ENCODE measurements at places on chromosomes 7 and 10.

- DNase-seq: no peak
Measured at GRCh38 chr7:57328963-57329362, 121.0 kb upstream of the ZNF716 start.

DNA sequence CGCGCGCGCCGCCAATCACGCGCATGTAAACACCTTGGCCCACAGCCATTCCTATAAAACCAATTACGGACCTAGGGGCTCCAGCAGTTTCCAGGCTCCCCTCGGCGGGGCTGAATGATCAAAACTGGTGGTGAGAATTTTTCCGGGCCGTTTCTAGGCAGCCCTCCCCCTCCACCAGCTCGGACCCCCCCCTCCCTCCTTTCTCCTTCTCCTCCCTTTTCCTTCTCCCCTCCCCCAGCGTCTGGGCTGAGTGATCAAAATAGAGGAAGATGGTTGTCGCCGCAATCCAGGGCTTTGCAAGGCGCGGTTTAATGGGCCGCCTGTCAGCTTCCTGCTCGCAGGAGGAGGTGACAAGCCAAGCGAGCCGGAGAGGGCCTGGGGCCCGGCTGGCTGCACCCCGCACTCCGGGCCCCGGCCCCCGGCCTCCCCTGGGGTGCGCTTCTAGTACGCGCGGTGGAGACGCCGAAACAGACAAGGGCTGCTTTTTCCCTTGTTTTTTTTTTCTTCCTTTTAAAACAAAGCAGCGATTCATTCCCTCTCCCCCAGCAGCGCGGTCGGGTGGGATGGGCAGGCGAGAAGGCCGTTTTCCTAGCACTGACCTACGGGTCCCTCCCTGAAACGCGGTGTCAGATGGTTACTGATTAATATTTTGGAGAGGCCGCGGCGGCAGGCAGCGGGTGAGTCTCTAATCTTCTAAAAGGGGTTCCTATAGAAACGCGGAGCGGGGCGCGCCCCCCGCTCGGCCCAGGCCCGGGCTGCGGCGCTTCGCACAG, 528 bp upstream of the TNRC18 start:
- no peak for DNase-seq

DNA sequence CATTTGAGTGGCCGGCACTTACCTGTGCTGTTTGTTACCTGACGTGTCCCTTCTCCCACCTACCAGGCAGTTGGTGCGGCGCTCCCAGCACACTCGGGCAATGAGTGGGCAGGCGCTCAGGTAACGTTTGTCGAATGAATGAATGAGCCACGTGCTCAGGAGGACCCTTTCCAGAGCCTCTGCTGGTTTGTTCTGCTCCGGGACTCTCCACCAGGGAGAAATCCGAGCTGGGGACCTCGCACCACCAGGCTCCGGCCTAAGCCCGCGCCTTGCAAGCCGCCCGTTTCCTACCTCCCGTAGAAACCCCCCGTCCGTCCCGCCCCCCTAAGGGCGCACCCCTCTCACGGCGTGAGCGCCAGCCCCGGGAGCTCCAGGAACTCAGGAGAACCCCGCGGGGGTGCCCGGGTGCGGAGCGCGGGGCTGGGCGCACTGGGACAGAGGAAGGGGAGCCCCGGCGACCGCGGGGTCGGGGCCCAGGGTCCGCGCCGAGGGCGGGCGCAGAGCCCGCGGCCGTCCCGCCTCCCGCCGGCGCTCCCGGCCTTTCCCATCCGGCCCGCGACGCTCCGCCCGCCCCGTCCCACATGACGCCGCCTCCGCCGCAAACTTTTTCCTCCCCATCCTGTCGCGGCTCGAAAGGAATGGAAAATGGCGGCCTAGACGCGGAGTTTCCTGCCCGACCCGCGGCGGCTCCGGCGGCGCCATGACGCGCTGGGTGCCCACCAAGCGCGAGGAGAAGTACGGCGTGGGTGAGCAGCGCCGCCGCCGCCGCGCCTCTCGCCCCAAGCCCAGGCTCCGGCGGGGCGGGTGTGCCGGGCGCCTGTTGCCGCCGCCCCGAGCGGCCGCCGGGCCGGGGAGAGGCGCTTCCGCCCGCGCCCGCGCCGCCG, at the start of gene DOCK1:
Gene DOCK1, plus strand, starts transcription at position 611 of the 884 bp plus-strand sequence. Its CDS starts 90 bp downstream, at position 701.
- DNase-seq: no peak

GRCh38 chr7:131249003-131249402, 78.7 kb upstream of the MKLN1 start:
- DNase-seq: no peak

GRCh38 chr10:112963835-112964234, 13.8 kb downstream of the TCF7L2 start:
- no peak for DNase-seq

- no peak for DNase-seq
Measured at GRCh38 chr7:122618585-122619189, 80.2 kb downstream of the RNF133 start.

GRCh38 chr7:18936265-18936664, 181.2 kb downstream of the TWIST1 start:
- no peak for DNase-seq

DNA sequence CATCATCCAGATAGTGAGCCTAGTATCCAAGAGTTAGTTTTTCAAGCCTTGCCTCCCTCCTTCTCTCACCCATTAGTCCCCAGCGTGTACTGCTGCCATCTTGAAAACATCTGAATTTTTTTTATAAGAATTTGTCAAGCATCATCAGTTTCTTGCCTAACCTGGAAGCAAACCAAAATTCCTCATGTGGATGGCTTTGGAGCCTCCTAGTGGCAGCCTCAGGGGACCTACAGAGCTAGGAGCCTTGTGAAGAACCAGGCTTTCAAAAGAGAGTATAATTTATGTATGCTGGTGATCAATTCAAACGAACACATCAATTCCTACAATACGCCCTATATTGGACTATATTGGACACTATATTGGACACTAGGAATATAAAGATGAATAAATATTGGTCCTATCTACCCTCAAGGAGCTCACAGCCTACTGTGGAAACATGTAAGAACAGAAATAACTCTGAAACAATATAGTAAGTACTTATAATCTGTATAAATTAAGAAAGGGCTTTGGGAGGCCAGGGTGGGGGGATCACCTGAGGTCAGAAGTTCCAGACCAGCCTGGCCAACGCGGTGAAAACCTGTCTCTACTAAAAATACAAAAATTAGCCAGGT, 63.4 kb downstream of the HPSE2 start:
- DNase-seq: no peak

GRCh38 chr10:10703382-10703781, 314.3 kb upstream of the CELF2 start:
- no peak for DNase-seq

DNA sequence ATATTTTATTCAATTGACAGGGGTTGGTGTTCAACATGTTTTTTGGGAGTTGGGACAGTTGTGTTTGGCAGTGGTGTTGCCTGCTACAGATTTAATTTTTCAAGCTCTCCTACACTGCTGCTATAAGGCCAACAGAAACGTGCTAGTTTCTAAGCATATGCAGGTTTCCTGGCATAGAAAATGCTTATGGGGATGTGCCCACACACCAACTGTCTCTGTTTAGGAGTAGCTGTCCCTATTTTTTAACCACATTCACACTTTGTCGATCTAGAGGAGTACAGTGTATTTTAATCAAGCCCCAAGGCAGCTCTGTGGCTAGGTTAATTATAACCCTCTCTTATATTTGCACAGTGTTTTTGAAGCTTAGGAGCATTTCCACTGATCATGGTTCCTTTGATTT, 28.6 kb downstream of the TMEM178B start:
- DNase-seq: no peak

DNA sequence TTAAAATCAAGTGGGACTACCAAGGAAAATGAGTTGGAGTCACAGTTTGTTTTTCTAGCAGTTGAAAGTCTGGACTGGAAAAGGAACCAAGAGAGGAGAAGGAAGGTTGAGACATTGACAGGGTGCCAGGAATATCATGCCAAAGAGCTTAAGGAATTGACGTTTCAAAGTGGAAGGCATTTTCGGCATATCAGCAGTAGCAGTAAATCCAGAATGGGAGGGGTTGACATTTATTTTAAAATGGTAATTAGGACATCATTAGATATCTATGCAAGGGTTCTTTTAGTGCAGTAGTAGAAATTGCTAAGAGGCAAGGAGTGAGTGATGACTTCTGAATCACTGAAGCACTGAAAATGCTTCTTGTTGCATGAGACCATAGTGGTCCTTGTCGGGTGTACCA, 335.9 kb upstream of the PLXDC2 start:
- DNase-seq: no peak

GRCh38 chr10:24488631-24489030, 235.1 kb downstream of the ARHGAP21 start:
- DNase-seq: no peak

GRCh38 chr7:70392256-70392876, 739.6 kb upstream of the GALNT17 start:
- no peak for DNase-seq

GRCh38 chr7:44638611-44639557, 32.5 kb downstream of the OGDH start:
- peak; percentile 58 for DNase-seq

DNA sequence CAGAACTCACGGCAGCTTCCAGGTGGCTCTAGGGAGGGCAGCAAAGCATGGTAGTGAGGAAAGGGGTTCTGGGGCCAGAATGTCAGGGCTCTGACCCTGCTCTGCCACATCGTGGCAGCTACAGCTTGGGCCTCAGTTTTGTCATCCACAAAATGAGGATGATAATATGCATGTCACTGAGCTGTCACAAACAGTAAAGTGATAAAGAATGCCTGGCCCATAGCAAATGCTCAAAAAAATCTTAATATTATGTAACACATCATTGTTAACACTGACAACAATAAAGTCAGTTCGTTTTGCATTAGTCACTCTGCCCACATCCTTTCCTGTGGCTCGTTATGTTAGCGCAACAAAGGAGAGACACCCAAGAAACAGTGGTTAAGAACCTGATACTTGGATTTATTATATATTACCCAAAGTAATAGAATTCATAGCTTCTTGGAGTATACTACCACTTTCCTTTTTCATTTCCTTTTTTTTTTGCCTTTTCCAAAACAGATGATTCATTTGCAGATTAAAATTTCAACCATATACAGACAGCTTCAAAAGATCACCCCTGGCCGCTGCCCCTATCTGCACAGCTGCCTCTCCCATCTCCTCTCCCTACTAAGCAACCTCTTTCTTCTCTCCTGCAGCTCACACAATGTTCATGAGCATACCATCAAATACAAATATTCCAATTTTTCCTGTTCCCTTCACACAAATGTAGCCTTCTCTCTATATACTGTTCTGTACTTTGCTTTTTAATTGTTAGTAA, 45.5 kb upstream of the DDC start:
- no peak for DNase-seq

DNA sequence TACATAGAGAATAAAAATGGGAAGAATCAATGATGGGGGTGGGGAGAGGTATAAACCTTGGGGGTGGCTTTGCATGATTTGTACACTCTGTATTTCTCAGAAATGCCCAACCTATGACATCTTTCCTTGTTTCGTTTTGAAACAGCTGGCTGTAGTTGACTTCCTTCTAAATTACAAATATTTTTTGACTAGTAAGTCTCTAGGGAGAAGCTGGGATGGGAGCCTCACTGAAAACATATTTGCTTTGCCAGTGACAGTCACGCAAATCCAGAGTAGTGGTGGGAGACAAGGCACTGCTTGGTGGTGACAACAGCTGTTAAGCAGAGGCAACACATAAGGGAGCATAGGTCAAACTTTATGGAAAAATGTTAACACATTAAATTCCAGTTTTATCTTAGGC, 440.5 kb downstream of the SEMA3D start:
- no peak for DNase-seq

GRCh38 chr7:144835155-144835611, 670 bp downstream of the TPK1 start:
- peak; percentile 6 for DNase-seq

- no peak for DNase-seq
Measured at GRCh38 chr7:76327610-76328009, 25.1 kb downstream of the HSPB1 start.

GRCh38 chr10:74882831-74883230, 56.4 kb downstream of the KAT6B start:
- no peak for DNase-seq

DNA sequence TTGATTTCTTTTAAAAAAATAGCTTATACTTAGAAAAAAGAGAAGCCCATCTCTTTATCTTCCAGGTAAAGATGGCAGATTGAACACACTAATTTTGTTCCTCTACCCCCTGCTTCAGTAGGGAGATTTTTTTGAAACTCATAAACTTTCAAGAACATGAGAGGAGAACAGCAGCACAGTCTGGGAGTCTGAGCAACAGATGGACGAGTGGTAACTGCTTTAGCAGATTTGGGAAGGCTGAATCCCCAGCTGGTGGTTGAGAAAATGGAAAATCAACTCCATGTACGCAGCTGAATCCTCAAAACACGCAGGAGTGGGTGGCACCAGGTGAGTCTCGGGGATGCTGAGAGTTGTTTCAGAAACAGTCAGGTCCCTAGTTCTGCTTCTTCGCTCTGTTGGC, 114.6 kb upstream of the CTBP2 start:
- DNase-seq: no peak

GRCh38 chr10:22698941-22699440, 15.4 kb downstream of the PIP4K2A start:
- DNase-seq: no peak
